Stimulated activated CD8-positive, alpha-beta memory T cell treated with anti-CD3 and anti-CD28 coated beads, Interleukin-7, amount 100 ng/mL, for 1 hour (primary cell): ENCODE measurements at places on chromosomes 5 and 9.

DNA sequence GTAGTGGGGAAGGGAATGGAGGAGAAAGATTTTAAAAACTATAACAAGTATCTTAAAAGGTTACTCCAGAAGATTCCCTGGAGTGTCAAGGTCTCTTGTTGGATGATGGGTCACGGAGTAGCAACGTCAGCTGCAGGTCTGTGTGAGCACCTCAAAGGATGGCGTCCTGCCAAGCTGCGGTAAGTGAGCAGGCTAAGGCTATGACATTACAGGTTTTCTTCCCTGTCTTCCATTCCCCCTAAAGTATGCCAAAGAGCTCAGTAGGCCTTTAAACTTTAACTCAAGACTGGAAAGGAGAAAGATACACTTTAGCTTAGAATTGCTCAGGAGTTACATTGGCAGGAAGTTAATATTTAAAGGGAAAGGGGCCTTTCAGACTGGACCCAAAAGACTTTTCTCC is 17.5 kb downstream of the SPOCK1 start:
- no peak for DNase-seq

DNA sequence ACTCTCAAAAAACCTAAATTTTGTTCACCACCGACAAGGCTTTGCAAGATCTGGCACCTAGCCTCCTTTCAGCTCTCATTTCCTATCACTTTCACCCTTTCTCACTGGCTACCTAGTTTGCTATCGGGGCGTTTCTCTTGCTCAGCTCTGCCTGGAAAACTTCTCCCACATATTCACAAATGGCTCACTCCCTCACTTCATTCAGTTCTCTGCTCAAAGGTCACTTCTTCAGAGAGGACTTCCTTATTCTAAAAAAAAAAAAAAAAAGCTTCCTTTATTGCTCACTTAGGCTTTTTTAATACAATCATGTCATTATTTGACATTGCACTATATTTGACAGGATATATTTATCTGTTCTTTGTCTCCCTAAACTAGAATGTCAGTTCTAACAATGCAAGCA is 2.1 kb upstream of the SLC25A46 start:
- DNase-seq: no peak

DNA sequence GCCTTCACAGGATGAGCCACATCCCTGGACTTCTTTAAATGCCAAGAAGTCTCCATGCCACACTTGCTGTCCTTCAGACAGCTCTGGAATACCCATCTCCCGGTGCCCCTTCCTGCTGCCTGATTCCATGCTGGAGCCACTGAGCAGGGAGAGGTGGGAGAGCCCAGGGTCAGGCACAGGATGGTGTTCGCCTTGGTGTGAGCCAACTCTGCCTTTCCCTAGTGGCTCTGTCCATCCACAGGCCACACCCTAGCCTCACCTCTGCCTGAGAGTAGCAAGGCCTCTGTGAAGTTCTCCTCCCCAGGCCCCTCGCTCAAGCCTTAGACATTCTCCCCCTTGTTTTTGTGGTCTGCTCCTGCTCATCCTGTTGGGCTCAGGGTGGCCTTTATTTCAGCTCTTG is 54.2 kb upstream of the ANGPTL2 start:
- no peak for DNase-seq

- no peak for DNase-seq
Observed at GRCh38 chr5:151706906-151707305, 20.2 kb upstream of the SPARC start.

DNA sequence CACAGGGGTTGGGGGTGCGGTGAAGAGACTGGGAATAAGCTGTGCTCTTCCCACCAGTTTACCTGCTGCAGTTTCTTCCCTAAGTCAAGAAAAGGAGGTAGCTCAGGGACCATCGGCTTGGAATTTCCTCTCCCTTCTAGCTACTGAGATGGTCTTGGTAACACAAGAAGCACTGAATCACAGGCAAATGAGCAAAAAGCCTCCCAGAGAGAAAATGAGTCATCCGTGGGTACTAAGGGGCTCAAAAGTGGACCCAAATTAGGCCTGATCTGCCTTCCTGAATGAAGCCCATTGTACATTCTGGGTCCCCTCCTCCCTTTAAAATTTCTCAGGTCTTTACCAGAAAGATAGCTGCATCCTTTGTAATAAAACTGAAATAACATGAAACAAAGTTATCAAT is 49.9 kb downstream of the PTPN3 start:
- no peak for DNase-seq

GRCh38 chr9:84609779-84610178 is 59.8 kb upstream of the NTRK2 start:
- DNase-seq: no peak

DNA sequence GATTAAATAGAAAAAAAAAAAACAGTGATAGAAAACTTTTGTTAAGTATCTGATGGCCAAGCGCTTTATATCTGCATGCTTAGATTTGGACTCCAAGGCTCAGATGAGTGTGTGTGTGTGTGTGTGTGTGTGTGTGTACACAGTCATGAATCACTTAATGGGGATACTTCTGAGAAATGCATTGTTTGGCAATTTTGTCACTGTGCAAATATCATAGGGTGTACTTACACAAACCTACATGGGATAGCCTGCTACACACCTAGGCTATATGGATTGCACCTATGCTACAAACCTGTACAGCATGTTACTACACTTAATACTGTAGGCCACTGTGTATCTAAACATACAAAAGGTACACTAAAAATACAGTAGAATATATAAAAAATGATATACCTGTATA is 635.6 kb upstream of the NUDT12 start:
- DNase-seq: no peak

DNA sequence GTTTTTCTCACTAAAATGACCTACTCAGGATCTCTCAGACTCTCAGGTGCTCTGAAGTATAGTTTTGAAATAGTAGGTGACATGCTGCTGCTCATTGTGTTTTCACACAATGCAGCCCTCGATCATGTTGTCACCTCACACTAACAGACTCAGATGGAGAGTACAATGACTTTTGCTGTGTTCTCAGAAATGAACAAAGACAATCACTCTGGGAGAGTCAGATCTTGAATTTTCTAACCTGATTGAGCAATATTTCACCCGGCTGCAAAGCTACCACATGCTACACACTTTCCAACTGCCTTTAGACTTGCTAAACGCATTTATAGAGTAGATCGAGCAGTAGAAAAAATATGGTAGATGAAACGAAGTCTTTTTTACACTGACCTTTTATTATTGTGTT is 113.4 kb downstream of the ST8SIA4 start:
- no peak for DNase-seq

DNA sequence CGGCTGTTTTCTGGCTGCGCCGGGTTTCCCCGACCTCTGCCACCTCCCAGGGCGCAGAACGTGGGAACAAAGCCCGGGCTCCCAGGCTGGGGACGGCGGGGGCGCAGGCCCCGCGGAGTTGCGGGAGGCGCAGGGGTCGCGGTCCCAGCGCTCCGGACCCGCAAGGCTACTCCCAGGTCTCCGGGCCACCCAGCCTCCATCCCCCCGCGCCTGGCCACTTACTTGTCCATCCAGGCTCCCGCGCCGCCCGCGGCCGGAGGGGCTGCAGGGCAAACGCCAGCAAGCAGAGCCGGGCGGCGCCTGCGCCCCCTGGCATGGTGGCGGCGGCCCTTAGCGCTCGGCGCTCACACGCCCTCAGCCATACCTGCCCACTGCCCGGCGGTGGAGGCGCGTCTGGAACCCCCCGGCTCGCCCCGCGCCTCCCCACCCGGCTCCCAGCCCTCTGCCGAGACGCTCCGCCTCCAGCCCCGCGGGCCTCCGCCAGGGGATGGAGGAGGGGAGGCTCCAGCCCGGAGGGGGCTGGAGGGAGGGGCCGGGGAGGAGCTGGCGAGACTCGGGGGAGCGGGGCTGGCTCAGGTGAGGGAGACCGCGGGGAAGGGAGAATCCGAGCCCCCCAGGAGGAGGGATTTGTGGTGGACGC is at the start of gene ADAM19:
ADAM19 (minus strand) TSS at position 395 of the 640 bp plus-strand sequence; CDS start at position 316, 79 bp downstream.
- DNase-seq: no peak

- DNase-seq: no peak
Observed at GRCh38 chr5:570446-570845, 41.7 kb upstream of the CEP72 start.

GRCh38 chr5:125409234-125409860 is 662.9 kb upstream of the ZNF608 start:
- no peak for DNase-seq

DNA sequence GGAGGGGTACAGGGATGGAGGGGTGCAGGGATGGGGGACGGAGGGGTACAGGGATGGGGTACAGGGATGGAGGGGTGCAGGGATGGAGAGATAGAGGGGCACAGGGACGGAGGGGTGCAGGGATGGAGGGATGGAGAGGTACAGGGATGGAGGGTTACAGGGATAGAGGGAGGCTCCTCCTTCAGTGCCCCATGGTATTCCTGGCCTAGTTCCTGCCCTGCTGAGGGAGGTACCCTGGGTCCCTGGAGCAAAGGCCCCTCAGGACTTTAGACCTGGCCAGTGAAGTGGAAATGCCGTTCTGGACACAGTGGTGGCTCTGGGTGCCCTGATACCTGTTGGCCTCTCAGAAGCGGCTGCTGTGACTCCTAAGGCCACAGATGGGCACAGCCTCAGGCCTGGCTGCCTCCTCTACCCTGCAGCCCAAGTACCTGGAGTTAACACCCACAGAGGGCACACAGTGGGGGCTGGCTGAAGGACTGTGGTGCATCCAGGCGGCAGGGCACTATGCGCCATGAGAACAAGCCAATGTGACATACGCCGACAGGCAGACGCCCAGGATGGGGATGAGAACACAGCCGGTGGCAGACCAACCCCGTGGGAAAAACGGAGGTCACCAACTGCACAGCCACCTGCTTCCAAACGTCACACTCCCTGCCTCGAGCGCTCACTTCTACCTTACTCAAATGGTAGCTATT is 8.4 kb downstream of the PTGES2 start:
- DNase-seq: no peak

GRCh38 chr5:33299621-33300208 is 141.1 kb upstream of the TARS1 start:
- no peak for DNase-seq

- DNase-seq: no peak
Observed at GRCh38 chr5:138180183-138180782, 1.4 kb downstream of the KIF20A start.

GRCh38 chr5:141135030-141135717 is at the start of gene PCDHB5:
Gene PCDHB5, plus strand, starts transcription at chr5:141135206. Its CDS starts 229 bp downstream, at chr5:141135435.
- no peak for DNase-seq

DNA sequence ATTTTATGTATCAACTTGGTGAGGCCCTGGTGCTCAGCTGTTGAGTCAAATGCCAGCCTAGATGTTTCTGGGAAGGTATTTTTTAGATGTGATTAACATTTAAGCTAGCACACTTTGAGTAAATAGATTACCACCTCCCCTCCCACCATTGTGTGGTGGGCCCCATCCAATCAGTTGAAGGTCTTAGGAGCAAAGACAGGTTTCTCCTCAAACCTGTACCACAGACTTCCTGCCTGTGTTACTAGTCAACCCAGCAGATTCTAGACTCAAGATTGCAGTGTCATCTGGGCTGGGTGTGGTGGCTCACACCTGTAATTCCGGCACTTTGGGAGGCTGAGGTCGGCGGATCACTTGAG is 33.8 kb downstream of the MRPL36 start:
- DNase-seq: no peak

DNA sequence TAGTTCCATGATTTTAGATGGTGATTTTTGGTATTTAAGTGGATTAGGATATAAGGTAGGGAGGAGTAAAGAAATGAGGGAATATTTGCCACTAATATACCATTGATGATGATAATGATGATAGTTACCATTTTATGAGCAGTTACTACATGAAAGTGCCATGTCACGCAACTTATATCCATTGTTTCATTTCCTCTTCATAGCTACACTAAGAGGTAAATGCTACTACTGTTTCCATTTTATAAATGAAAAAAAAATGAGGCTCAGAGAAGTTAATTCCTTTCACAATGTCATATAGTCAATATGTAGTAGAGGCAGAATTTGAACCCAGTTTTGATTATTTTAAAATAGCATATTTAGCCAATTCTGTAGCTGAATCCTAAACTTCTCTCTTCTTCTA is 112.2 kb upstream of the ADRA1B start:
- no peak for DNase-seq

GRCh38 chr5:123639244-123639643 is 127.3 kb downstream of the CSNK1G3 start:
- no peak for DNase-seq

DNA sequence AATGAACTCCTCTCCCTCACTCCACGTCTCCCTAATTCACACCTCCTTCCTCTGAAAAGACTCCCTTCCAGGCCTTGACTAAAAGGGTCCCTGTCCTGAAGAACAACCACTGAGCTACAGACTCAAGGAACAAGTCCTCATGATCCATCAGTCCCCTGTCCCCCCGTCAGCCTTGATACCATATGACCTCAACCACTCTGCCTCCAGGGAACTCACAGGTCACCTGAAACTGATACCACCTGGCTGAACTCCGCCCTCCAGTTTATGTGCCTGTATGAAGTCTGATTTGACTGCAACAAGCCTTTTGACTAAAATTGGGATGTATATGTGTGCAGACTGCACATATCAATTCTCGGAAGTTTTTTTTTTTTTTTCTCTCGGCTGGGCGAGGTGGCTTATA is 88.7 kb downstream of the UGCG start:
- no peak for DNase-seq

DNA sequence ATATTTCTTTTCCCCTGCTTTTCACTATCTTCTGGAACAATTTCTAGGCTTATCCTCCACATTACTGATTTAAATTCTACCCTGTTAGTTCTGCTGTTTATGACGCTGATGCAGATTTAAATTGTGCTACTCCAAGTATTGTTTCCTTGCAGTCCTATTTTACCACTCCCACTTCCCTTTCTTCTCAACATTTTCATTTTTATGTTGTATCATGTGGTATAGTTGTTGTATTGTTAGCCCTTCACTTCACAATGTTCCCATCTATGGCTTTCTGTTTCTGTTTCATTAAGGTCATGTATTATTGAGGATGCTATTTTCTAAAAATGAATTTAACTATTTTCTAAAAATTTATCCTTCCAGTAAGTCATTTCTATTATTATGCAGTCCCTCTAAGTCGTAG is 254.4 kb downstream of the NDUFS4 start:
- DNase-seq: no peak

DNA sequence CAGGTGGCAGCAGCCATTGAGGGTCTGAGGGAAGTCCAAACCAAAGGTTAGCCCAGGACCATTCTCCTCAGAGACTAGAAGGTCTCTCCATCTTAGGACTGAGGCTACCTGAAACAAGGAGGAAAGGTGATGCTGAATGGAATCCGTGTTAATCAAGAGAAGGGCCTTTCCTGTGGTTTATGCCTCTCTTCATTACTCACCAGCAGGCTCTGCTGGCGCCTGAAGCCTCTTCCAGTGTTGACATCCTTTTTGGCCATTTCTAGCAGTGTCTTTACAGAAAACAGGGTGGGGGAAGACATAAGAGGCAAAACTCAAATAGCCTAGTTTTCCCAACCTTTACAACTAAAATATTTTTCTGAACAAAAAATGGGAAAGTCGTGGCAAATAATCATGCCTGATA is 98.0 kb downstream of the ENC1 start:
- DNase-seq: no peak

DNA sequence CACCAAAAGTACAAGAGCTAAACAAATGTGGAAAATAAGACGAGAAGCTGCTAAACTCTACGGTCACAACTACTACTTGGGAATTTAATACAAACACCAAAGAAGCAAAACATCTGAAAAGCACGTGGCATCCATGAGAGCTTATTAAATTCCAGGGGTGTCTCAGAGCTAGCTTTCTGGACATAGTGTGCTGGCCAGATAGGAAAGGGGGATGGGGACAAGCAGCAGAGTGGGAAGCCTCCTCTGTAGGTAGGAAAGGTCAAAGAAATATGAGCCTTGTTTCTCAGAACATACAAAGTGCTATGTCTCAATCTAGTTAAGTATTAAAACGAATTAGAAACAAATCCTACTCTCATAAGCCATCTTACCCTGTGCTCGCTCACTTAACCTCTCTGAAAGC is 51.3 kb upstream of the GOLPH3 start:
- DNase-seq: no peak
